ENCODE measurements at places on chromosomes 5 and 9. TPM values are rescaled to one million over a fixed set of nuclear protein-coding genes. Genes with fewer than 3 reads are reported as not detected.

The MARVELD2 gene
- 0.28 TPM for total RNA-seq

The EQTN gene
- not detected for total RNA-seq

The EPB41L4A gene
- total RNA-seq, result 1.7 TPM

The NR4A3 gene
- 0.32 TPM for total RNA-seq

The LURAP1L gene
- 5.3 TPM for total RNA-seq

All from SJCRH30 (cell line).